Foreskin keratinocyte (primary cell): ENCODE measurements at places on chromosomes 3 and 15. TPM values are rescaled to one million over a fixed set of nuclear protein-coding genes. Genes with fewer than 3 reads are reported as not detected.

- peak; percentile 92 for DNase-seq
Measured at GRCh38 chr15:40845511-40846284, 1.9 kb downstream of the SPINT1 start.

DNA sequence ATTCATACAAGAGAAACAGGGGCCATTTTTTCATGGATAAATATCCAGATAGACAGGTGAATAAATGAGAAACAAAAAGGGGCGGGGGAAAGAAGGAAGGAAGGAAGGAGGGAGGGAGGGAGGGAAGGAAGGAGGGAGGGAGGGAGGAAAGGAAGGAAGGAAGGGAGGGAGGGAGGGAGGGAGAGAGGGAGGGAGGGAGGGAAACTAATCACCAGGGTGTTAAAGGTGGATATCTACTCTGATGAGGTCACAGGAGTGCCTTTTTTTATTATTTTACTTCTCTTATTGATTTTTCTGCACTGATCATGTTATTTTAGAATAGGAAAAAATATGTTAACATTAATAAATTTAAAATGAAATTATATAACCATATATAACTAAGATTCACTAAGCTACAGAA is 10.4 kb upstream of the VEPH1 start:
- no peak for DNase-seq

Gene FILIP1L
- polyA plus RNA-seq: 8.7 and 9.8 TPM in 2 replicates

GRCh38 chr3:53570709-53571108 is 76.3 kb downstream of the CACNA1D start:
- DNase-seq: peak; percentile 26

DNA sequence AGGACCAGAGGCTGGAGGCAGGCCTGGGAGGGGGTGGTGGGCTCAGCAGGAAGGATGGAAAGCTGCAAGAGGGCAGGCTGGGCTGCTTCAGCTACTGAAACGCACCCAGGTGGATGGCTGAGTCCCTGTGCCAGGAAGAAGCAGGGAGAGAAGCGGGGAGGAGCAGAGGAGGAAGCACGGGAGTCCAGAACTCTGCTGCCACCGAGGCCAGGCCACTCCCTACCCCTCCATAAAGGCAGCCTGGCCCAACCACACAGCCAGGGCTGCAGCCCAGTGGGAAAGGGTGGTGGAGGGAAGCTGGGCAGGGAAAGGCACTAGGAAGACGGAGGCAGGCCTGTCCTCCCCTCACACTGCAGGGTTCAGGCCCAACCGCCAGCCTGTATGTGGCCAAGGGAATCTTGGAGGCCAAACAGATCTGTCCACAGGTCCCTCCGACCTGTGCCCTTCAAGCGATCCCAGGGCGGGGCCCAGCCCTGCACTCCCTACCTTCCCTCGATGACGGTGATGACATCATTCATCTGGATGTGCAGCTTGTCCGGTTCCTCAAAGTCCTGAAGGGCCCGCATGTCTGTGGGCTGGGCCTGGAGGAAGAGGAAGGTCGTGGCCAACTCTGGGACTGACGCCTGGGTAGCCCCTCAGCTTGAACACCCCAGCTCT is 30.5 kb downstream of the TNK2 start:
- DNase-seq: no peak

GRCh38 chr3:43477600-43477999 is 144.2 kb downstream of the ANO10 start:
- DNase-seq: no peak

DNA sequence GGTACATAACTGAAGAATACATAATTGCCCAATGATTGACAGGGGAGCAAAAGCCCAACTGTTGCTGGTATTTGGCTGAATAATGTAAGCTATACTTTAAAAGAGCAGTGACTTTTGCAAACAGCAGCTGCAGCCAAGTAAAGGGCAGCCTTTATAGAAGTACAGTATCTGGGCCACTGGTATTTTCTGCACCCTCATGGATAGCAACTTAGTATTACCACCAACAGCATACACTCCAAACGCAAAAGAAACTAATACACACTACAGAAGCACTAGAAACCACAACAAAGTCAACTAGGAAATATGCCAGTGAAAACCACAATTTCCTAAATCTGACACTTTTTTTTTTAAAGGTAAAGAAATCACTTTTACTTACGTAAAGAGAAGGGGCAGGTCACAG is 206.1 kb downstream of the TIGIT start:
- DNase-seq: no peak

DNA sequence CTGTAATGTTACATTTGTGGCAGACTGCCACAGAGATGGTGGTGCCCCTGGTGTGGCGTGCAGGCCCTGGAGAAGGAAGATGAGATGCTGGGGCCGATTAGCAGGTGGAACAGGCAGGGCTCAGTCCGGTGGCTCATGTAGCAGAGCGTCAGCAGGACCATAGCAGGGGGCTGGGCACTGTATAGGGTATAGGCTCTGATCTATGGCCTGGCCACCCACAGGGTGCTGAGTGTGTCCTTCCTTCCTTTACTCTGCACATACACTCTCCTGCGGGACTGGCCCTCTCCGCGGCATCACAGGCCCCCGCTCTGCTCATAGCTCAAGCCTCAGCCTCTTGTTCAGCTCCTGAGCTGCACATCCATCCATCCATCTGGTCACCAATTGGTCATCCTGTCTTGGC is 143.6 kb downstream of the OPA1 start:
- DNase-seq: no peak

Gene CYP8B1
- polyA plus RNA-seq: not detected in 2 replicates

- no peak for DNase-seq
Measured at GRCh38 chr3:49498648-49499047, 28.6 kb downstream of the DAG1 start.

Gene FRMD5
- polyA plus RNA-seq: 6.6 and 7.1 TPM in 2 replicates

Gene FBXL2
- polyA plus RNA-seq: 7.2 and 7.4 TPM in 2 replicates

GRCh38 chr15:59993041-59993750 is 10.9 kb upstream of the FOXB1 start:
- no peak for DNase-seq

Gene ECE2
- polyA plus RNA-seq: not detected in 2 replicates

DNA sequence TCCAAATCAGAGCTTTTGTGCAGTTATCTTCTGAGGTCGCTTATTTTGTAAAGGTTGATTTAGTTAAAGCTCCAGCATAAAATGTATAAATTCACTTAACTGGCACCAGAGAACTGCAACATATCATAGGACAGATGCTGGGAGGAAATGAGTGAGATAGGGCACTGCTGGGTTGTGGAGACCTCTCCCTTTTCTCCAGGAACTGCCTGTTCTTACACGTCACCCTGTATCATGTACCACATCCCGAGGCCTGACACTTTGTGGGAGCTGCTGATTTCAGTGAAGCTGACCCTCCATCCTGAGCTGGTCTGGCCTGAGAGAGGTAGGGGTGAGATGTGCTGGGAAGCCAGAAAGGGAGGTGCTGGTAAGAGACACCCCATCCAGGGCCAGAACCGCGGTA is 213.8 kb upstream of the FEZF2 start:
- peak; percentile 76 for DNase-seq

Gene HESX1
- 0.17 and 0.26 TPM in 2 replicates for polyA plus RNA-seq

DNA sequence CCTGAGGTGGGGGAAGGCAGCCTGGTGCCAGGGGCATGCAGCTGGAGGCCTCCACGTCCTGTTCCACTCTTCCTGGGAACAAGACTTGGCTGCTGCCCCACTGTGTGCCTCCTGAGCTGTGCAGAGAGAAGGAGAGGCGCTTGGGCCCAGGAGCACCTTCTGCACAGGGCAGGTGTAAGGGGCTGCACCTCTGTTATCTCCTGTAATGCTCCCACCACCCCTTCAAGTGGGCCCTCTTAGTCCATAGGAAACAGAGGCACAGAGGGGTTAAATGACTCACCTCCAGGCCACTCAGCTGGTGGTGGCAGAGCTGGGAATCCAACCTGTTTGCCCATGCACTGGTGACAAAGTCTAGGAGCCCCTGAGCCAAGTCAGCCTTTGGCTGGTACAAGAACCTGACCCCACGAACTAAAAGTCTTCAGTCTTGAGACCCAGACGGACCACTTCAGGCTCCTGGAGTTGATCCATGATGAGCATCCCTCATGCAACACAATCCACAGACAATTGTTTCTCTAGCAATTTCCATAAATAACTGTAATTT is 93.2 kb downstream of the IQSEC1 start:
- DNase-seq: no peak

DNA sequence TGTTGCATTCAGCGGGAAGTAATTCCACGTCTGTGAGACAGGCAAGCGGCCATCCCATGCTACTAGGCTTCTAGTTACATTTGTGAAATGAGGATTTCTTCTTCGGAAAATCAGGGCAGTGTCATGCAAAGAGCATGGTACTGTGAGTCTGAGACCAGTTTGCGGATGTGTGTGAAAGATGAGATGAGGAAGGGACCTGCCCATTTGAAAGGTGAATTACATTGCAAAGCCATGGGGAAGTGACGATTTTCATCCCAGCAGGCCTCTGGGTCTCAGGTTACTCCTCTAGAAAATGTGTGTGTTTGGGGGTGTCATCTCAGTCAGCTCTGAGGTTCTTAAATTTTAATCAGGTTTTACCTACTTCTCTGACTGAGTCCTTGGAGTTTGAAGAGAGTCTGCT is 16.1 kb downstream of the TLE3 start:
- no peak for DNase-seq

- DNase-seq: no peak
Measured at GRCh38 chr3:126528800-126529541, 5.0 kb downstream of the CHST13 start.

DNA sequence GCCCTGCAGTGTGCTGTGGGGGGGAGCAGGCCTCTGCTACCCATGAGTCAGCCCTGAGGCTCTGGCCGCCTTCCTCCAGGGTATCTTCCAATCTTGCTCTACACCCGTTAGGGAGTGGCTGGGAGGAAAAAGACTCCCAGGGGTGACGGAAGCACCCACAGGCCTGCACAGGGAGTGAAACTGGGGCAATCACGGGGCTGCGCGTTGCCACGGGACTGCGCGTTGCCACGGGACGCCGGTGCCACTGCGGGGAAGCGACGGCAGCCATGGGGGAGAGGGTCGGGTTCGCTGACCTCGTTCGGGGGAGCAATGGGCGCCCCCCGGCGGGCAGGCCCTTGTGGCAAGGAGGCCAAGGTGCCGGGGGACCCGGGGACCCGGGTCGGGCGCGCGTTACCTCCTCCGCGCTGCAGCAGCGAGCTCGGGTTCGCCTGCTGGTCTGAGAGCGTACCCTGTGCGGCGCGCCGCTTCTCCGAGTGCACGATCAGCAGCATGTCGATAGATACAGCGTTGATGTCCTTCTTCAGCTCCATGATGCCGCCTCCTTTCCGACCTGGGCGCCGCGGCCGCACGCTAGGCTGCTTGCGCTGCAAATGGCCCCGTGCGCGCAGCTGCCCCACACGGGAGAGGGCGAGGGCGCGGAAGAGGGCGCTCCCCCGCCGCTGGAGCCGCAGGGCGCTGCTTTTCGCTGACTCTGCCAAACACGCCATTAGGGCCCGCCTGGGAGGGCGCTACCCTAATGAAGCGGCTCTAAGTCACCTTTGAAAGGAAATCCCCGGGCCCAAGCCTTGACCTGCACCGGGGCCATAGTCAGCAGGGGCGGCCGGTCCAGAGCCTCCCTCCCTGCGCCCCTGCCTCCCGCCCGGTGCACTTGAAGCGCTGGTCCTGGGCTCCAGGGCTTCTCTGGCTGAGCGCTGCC is at the start of gene KY:
Gene KY, minus strand, starts transcription at position 592 of the 916 bp plus-strand sequence. Its CDS starts 62 bp downstream, at position 530.
- DNase-seq: peak; percentile 43

GRCh38 chr3:140456974-140457373 is 220.9 kb upstream of the TRIM42 start:
- DNase-seq: no peak

- no peak for DNase-seq
Measured at GRCh38 chr15:66072616-66073361, 180.8 kb downstream of the MEGF11 start.

- no peak for DNase-seq
Measured at GRCh38 chr3:63877737-63878393, 14.2 kb downstream of the ATXN7 start.

DNA sequence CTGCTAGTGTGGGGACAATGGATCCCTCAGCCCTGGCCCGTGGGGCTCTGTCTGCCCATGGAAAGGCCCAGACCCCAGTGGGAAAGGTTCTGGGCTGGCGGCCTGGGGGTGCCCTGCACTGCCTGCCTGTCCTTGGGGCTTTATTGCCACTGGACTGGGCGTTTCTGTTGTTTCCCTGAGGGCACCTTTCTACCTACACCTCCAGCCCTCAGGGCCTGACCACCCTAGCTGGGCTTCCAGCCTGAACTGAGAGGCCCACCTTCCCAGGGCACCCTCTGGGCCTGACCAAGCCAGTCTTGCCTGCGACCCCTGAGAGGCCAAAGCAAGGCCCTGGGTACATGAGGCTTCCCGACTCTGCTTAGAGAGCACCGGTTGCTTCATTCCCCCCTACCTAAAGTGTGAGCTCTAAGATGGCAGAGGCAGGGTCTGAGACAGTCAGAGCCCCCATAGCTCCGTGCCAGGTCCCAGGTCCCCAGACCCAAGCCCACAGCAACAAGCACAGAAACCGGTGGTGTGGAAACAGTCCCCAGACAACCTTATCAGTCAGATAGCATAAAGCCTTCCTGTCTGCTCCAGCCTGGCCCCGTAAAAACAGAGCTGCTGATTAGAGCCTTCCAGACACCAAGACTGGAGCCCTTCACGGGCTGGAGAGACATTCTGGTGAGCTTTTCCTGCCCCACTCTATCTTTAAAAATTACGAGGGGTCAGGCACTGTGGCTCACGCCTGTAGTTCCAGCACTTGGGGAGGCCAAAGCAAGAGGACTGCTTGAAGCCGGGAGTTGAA is 102.8 kb downstream of the CHSY1 start:
- DNase-seq: no peak

Gene VPS18
- polyA plus RNA-seq: 10.4 and 11.4 TPM in 2 replicates

Gene FAM107A
- polyA plus RNA-seq: not detected in 2 replicates

- no peak for DNase-seq
Measured at GRCh38 chr3:35931867-35932266, 292.5 kb downstream of the ARPP21 start.

DNA sequence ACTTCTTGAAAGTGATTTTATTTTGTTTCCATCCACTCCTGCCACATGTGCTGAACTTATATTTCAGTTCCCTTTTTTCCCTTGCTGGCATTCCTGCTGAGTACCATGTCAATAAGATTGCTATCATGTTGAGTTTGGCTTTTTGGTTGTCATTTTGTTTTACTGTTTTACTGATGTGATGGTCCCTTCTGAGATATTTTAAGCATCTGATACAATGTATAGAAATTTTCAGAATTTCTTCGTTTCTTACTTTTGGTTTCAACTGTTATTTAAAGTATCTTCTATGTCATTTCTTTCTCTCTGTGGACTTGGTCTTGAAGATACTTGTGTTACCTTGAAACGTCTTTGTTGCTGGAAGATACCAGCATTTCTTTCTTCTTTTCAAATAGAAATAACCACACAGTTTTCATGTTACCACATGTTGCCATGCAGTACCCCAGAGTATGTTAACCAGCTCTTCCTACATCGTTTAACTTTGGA is 14.1 kb downstream of the SIDT1 start:
- no peak for DNase-seq

- DNase-seq: peak; percentile 84
Measured at GRCh38 chr15:63238796-63239195, 38.6 kb upstream of the APH1B start.

DNA sequence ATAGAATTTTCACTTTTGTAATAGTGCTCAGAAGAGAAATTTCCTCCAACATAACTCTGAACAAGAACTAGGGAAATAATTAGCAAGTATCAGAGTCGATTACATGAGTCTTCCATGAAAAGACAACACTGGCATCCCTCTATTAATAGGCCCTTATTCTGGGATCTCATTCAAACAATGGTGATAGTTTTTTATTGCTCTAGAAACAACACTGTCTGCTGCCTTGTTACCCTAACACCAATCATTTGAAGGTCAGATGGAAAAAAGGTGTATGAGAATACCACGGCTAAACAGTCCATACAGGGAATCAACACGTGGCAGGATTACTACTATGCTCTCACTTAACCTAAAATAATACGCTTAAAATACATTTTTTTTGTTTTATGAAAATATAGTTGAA is 35.9 kb downstream of the GNB4 start:
- DNase-seq: no peak

- DNase-seq: no peak
Measured at GRCh38 chr15:62844564-62845240, 197.8 kb upstream of the TPM1 start.
